ENCODE measurements at places on chromosomes 3 and 15. TPM values are rescaled to one million over a fixed set of nuclear protein-coding genes. Genes with fewer than 3 reads are reported as not detected.

- no peak for DNase-seq
Observed at GRCh38 chr3:107986505-107986904, 104.3 kb downstream of the CD47 start.

GRCh38 chr15:32923176-32923575, 205.4 kb downstream of the GREM1 start:
- no peak for DNase-seq

DNA sequence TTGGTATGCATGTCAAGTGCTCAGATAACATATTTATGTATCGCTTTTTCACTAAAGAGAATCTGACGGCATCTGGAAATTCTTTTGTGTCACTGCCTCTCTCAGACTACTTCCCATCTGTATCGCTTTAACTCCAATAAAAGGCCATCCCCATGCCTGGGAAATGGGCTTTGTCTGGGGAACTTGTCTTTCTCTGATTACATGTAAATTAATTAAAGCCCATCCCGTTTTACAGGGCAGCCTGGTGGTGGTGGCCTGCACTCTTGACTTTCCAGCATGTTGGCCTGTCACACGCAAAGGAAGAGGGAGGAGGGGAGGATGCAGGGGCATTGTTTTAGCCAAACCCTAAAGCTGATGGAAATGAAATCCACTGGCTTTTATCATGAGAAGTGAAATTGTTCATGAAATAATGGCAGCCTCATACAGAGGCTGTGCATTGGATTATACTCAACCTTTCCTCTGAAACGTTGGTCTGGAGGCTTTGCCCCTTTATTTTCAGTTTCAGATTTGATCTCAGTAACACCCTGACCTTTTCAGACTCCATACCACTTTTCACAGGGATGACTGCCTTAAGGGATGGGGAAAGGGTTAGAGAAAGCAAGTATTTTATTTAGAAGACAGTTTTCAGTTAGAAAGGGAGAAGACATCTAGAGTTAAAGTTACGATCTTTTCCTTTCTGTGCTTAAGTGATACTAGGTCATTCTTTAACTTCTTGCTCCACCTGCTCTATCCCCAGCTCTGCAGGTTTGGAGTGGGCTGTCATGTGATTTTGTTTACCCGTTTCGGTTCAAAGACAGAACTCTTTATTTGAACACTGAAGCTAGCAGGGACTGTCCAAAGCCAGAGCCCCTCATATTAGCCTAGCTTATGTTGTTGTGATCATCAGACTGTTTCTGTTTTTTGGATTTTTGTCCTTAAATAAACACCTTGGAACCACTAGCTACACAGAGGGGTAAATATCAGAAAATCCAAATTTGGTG, 94.6 kb upstream of the CTDSPL start:
- DNase-seq, result no peak

DNA sequence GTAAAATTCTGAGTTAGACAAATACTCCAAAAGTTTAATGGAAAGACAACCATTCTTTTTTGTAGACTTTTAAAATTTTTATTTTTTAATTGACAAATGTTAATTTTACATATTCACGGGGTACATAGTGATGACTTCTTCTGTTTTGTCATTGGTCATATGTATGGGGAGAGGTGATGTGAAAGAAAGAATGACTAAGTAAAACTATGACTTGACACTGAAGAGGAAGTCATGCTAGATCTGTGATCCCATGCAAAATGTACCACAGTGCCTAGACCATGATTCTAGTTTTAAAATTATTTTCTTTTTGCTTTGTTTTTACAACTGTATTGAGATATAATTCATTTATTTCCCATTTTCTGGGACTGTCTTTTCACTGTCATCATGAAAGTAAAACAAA, 281.6 kb downstream of the MBNL1 start:
- DNase-seq, result no peak

DNA sequence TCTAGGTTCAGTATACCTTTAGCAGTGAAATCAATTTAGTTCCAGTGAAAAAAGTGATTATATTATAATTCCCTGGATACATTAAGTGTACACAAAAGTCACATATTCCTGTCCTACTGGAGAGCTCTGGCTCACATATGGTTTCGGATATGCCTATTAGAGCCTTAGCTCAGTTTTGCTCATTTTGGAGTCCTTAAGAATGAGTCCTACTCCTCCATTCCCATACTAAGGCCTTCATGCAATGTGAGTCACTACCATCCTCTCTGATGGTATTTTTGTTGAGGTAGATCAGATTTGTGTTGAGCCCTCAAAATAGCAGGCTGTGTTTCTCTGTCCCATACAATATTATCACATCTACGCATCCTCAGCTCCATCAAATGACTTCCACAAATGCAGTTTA, 294.2 kb upstream of the COL8A1 start:
- DNase-seq, result no peak

GRCh38 chr3:178097576-178097975, 438.7 kb upstream of the KCNMB2 start:
- no peak for DNase-seq

DNA sequence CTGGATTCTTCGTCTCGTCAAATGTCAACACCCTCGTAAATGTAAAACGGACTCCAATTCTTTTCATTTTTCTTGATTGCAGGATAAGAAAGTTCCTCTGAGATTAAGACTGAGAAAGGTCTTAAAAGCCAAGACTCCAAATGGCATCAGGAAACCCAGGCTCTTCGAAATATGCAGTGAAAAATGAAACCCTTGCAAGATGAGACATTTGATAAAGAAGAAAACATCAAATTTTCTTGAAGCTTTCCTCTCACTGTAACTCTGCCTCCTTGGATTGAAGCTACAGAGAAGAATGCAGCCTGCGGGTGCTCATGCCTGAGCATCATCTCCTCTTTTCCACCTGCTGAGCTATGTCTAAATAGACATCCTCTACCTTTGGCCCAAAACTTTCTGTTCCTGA, 342.4 kb upstream of the THBS1 start:
- no peak for DNase-seq

Gene TEX9
- total RNA-seq, result not detected

Gene ZMYND10
- total RNA-seq, result not detected

Measured in MG63 (cell line).